Fibroblast of gingiva (primary cell): ENCODE measurements at places on chromosomes 1 and 21.
A peak's percentile ranks its signal among the peaks of the same experiment; 100 is the strongest.

DNA sequence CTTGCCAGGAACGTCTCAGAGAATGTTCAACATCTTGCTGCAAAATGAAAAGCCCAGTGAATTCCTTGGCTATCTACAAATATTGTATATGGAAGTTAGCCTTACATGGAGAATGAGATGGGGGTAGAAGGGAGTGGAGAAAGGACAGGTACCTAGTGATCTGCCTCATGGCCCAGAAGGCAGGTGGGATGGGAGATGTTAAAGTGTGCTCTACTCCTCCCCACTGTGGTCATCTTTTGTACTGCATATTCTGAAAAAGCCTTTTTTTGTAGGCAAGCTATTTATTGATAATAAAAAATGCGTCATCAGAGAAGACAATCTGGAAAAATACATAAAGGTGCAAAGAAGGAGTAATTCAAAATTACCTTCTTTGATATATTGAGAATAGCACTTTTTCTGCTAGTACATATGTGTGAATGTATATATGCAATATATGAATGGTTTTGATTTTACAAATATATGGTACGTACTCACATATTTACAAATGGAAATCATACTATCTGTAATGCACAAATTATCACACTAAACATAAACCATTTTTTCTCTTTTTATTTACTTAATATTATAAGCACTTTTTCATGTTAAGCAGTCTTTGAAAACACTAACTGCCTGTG lies 19.1 kb upstream of the SLC5A9 start:
- no peak for DNase-seq

- DNase-seq: peak; percentile 65
These were observed 755 bp upstream of the THRAP3 start for GRCh38 chr1:36223381-36223995.

DNA sequence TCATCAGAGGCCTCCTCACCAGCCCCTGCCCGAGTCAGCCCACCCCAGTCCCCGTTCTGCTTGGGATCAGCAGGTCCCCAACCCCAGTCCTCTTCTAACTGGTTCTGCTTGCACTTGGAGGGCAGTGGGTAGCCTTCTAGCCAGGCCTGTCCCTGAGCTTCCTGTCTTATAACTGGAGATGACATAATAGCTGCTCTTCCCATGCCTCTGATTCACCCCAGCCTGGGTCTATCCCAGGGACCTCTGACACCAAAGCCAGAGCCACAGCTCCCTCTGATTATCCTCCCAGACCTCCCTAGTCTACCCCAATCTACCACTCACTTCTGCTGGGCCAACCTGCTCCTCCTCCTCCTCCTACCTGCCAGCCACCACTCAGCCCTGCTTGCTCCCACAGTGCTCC lies 31.4 kb downstream of the IQGAP3 start:
- no peak for DNase-seq

- DNase-seq: peak; percentile 56
These were observed 10.0 kb downstream of the YBEY start for GRCh38 chr21:46295996-46296752.

- no peak for DNase-seq
These were observed 141.9 kb upstream of the UBE2U start for GRCh38 chr1:64061430-64062104.

DNA sequence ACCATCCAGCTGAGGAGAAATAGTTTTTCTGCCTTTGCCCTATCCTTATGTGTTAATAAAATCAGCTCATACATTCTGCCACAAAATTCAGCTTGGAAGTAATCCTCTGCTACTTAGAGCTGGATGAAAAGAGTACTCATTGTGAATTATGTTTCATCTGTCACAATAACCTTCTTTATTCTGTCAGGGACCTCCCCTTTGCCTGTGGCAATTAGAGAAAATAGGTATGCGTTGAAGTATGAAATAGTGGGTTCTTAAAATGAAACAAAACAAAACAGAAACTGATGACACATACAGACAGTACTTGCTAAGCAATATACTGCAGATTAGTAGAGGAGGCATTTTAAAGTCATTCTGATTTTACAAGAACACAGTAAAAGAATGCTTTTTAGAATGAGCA lies 578.5 kb downstream of the USP25 start:
- peak; percentile 4 for DNase-seq

GRCh38 chr1:159179906-159180305 lies 8.5 kb downstream of the CADM3 start:
- DNase-seq: no peak

DNA sequence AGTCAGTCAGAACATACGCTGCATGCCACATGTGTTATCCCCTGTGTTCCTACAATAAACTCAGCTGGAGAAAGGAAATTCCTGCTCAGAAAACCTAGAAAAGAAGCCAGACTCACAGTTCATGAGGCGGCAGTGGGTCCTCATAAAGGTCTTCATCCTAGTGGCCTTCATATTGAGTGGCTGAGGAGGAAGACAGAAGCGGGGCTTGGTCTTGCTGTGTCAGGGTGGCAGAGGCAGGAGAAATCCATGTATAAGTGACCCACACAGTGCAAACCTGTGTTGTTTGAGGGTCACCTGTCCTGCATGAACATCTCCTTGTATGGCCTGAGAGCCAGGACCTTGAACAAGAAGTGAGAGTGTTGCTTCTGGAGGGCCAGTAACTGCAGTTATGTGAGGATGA lies 4.0 kb upstream of the WNT3A start:
- no peak for DNase-seq

DNA sequence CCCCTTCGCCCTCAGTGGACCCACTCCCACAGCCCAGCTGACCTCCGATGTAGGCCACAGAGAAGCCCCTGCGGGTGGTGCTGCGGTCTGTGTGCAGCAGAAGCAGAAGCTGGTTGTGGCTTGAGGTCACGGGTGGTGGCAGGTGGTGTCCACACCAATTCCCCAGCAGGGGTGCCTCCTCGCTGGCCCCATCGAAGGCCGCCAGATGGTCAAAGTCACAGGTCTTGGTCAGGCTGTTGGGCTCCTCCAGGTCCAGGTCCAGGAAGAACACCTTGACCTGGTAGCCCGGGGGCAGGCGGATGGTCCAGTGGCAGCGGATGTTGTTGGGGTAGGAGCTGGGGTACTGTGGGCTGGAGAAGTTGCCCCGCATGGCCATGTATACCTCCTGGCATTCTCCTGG lies 13.1 kb downstream of the CDCP2 start:
- no peak for DNase-seq

DNA sequence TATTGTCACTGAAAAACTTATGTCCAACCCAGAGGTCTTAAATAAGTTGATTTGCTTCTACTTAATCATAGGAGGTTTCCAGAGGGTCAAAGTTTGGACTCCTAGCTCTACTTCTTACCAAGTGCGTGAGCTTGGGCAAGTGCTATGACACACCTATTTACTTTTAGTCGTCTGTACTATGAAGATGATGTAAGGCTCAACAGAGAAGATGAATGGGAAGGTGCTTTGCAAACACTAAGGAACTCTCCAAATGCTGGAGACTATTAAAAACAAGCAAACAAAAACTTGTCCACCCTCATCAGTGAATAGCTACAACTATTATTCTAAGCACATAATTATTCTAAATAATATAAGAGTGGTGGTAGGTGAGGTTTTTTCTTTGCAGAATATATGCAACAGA lies 232.3 kb upstream of the USP24 start:
- DNase-seq: no peak

- no peak for DNase-seq
These were observed 428.6 kb upstream of the CAMK1G start for GRCh38 chr1:209154912-209155311.

DNA sequence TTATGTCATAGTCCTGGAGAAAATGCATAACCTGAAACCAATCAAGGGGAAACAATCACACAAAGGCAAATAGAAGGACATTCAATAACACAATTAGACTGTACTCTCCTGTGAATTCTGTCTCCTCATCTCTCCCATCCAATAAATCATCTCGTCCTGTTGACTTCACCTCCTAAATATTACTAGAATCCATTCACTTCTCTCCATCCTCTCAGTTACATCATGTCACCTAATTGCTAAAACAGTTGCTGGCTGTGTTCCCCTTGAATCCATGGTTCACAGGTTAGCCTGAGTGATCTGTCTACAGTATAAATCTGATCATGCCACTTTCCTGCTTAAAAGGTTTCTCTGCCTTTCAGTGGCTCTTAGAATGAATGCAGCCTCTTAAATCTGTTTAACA lies 220.2 kb downstream of the TGFB2 start:
- no peak for DNase-seq

DNA sequence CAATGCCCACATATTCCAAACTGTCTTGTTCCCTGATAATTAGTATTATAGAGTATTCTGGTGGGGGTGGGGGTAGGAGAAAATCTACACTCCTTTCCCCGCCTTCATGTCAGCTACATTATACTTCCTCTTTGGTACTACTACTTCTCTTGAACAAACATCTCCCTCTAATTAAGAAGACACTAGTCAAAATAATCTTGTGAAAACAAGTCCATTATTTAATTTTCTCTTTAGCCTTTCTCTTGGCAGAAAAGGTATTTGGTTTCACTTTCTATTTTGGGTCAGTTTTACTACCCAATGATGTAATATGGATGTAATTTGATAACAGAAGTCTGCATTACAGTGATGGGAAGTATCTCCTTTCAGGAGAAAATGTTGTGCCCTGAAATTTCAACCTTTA lies 22.5 kb downstream of the NTMT2 start:
- peak; percentile 21 for DNase-seq

GRCh38 chr1:10544239-10544638 lies 69.5 kb downstream of the PEX14 start:
- DNase-seq: no peak

GRCh38 chr1:88751714-88752113 lies 67.6 kb downstream of the PKN2 start:
- no peak for DNase-seq

- no peak for DNase-seq
These were observed 72.2 kb upstream of the FMN2 start for GRCh38 chr1:240019524-240019923.

DNA sequence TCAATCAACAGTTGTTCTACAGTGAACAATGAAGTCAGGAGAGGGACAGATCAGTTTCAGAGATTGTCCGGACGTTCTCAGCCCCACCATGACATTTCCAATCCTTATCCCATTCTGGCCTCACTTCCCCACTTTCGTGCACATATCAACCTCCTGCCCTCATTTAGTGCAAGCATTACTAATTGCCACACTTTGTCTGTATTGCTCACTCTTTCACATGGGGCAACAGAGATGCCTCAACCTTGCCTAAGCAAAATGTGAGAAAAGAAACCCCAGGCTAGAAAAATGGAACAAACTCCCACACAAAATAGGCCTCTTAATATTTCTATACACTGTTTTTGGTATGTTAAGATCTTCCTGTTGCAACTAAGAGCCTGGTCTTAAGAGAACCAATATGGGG lies 8.9 kb upstream of the RGS1 start:
- DNase-seq: no peak

DNA sequence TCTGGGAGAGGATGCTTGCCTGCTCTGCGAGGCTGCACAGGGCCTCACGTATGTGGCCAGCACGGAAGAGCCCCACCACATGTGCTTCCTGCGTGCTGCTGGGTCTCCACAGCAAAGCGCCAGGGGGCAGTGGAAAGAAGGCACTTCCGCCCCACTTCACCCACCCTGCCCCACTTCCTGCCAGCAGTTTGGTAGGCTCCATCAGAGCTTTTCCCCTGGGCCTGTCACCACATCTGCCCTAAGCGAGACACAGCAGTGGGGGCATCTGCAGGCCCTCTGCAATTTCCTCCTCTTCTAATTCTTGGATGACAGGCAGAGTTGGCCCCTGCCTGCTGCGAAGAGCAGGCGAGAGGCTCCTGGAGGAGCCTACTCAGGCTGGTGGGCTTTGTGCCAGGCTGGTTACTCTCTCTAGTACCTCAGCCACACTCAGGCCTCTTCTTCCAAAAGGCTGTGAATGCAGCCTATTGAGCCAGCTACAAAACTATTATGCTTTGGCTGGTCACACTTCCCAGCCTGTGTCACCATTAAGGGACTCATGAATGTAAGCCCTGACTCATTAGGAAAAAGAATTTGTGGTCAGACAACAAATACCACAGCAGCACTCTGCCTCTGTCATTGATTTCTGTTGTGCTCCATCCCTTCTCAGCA lies 25.0 kb downstream of the CD244 start:
- DNase-seq: no peak

GRCh38 chr1:85386068-85386722 lies 78.8 kb downstream of the DDAH1 start:
- DNase-seq: no peak

- DNase-seq: no peak
These were observed 101.7 kb downstream of the NR5A2 start for GRCh38 chr1:200128944-200129879.

DNA sequence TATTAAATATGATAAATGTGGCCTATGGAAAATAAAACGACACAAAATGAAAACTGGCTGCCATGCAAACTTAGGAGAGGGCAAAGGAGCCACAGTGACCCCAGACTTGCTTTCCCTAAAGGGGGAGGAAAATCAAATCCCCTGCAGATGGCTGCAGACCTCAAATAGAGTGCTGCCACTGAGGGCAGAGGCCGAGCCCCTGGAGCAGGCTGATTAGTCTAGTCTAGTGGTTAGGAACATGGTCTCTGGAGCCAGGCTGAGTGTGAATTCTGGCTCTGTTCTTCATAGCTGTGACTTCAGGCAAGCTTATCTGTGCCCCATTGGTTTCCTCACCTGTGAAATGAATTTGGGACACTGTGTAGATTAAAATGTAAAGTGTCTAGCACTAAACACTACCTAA lies 60.8 kb downstream of the ITPKB start:
- DNase-seq: no peak

DNA sequence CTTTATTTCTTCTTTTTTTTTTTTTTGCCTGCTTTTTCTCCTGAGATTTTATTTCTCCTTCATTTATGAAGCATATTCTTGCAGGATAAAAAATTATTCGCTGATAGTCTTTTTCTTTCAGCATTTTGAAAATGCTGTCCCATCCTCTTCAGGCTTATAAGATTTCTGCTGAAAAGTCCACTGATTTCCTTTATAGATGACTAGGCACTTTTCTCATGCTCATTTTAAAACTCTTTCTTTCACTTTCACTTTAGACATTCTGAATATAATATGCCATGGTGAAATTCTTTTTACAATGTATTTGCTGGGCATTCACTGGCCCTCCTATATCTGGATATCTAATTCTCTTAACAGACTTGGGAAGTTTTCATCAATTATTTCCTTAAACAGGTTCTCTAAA lies 25.5 kb upstream of the GTF2B start:
- DNase-seq: no peak

DNA sequence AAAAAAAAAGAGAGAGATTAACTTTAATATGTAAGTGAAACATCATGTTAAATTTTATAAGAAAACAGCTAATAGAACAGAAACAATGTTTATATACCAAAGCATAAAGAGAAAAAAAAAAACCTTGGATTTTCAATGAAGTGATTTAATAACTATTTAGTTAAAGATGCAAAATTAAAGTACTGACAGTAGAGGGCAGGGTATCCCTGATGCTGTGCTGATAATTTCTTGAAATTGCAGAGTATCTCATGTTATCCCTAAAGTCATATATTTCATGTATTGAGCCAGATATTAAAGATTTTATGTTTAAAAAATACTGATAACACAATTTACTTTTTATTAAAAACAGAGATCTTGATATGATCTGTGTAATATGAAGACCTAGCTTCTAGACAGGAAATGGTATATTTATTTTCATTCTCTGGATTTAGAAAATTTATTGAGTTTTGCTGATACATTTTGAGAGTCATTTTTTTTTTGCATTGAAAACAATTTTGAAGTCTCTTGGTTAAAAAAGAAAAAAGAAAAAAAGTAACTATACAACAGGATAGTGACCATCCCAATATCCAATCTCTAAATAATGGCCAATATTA lies 273.2 kb downstream of the USP25 start:
- peak; percentile 25 for DNase-seq
